ENCODE measurements at places on chromosomes 4 and X.
A peak's percentile ranks its signal among the peaks of the same experiment; 100 is the strongest.

- DNase-seq, result no peak
Measured at GRCh38 chrX:136061286-136061685, 76.1 kb downstream of the SLC9A6 start.

GRCh38 chr4:176358083-176358469, 38.3 kb downstream of the SPCS3 start:
- no peak for DNase-seq

- DNase-seq, result no peak
Measured at GRCh38 chrX:1389993-1390285, 2.0 kb downstream of the SLC25A6 start.

DNA sequence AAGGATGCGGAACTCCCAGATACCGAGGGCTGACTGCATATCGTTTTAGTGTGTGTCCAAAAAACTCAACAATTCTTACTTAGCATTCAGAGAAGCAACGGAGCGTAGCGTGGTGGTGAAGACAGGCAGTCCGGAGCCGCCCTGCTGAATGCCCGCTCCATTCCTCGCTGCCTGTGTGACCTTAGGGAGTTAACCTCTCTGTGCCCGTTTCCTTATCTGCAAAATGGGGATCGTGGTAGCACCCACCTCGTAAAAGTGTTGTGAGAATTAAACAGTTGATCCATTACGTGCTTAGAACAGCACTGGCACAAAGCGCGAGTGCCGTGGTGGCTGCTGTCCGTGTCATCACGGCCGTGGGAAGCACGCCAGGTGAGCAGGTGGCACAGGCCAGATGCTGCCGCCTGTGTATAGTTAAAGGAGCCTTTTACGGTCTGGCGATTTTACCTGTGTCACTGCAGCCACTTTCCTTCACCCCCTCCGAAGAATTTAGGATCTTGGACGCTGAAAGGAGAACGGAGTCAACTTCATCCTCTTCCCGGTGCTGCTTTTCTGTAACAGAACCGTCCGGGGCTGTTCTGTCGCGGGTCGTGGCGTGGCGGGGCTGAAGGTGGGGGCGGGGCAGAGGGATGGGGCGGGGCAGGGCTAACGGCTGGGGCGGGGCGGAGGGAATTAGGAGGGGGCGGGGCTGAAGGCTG, 885 bp downstream of the CCDC110 start:
- peak; percentile 6 for DNase-seq

DNA sequence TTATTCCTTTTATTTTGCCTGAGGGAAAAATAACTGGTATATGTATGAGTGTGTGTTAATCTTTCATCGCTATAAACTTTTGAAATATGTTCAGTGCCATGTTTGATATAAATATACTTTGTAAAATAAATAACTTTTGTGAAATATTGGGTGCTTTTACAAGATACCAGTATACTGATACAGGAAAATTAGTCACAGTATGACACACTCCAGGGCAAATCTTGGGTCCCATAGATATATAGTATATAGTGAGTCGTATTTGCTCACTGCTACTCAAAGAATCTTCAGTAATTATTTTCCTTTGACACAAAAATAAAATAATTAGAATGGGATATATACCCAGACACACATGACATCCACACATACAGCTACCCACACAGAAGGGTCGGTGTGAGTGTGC, 472.3 kb downstream of the GRID2 start:
- no peak for DNase-seq

GRCh38 chrX:13808865-13809264, 8.0 kb downstream of the GPM6B start:
- no peak for DNase-seq

GRCh38 chrX:69150281-69150960, 14.8 kb downstream of the PJA1 start:
- DNase-seq, result no peak
